ENCODE measurements at places on chromosomes 5 and 9.

DNA sequence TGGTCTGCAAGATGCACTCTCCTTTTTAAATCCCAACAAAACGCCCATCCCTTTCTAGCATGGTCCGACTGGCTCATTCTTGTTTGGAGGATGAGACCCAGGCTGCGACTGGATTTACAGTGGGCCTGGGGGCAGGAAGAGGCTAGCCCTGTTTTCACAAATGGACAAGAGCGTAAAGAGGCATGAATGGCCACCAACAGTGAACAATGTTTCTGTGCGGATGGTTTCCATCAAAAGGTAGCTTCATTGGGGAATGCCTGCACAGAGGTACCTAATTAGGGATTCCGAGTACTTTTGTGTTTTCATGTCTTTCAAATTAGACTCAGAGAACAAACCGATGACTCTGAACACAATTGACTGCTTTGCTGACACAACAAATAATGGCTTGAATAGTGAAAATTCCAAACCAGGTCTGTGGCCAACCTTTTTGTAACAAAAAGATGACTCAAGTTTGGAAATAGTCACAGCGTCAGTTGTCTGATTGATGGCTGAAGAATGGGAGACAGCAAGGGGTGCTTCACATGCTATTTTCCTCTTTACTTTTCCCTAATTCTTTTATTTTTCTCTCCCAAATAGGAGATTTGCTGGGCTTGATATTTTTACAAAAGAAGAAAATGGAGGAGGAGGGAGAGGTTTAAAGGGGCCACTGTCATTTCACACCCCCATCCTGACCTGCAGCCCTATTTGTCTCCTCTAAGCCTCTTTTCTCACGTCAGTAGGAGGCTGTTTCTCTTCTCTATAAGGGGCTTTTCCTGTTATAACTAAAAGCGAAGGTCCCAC, 208.1 kb upstream of the S1PR3 start:
- no peak for DNase-seq

- DNase-seq, result no peak
Observed at GRCh38 chr5:43410414-43410813, 1.8 kb downstream of the CCL28 start.

GRCh38 chr5:151222790-151223446, 974 bp downstream of the CCDC69 start:
- no peak for DNase-seq

DNA sequence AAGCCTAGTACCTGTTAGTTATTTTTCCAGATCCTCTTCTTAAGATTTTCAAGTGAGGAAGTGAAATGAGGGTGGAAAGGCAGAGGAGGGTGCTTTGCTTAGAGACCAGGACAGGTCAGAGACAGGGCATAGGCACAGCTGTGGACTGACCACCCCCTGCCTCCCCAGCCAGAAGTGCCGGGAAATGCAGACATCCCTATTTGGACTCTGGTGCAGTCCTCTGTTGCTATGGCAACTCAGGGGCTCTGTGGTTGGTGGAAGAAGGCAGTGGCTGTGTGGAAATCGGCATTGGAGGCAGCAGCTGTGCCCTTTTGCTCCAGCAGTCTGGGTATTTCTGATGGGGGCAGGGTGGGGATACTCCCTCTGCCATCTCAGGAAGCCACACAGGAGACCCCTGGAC, 43.3 kb upstream of the NDFIP1 start:
- no peak for DNase-seq

- DNase-seq, result no peak
Observed at GRCh38 chr9:70829591-70830265, 291.7 kb downstream of the TRPM3 start.
